ENCODE measurements at places on chromosomes 4 and X. TPM values are rescaled to one million over a fixed set of nuclear protein-coding genes. Genes with fewer than 3 reads are reported as not detected.

DNA sequence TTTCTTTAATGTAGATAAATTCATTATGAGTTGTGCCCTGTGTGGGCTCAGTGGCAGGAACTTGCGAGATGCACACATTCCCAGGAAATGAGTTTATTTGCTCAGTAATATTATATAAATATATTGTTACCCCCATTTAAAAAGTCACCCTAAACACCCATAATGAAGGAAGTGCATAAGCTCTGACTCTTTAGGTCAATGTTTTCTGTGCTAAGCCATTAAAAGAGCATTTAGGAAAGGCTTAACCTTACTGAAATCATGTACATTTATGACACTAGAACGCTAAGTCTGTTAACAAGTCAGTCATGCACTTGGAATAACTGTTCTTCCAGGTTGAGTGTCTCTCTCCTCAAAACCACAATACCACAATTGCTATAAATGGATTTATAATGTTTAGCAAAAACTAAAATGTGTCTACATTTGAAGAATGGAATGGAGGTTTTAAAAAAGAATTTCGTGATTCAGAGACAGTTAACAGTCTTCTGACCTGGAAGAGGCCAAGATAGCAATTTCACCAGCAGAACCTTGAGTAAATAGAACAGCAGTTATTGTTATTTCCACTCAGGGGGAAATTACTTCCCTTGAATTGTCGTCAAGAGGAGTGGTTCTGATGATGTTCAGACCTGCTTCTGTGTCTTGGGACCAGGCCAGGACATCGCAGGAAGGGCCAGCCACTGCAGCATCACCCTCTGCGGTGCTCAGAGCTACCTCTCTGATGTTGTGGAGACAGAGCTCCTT, 91.1 kb upstream of the VEGFC start:
- peak; percentile 88 for DNase-seq
- H3K4me3 ChIP-seq, result peak overlapping the region; percentile 30
- H3K36me3 ChIP-seq, result no peaks in the 10 kb centered on the region
- H3K27ac ChIP-seq, result peak overlapping the region; percentile 53

Gene HS6ST2
- not detected for total RNA-seq

- H3K4me1 ChIP-seq, result no peaks in the 10 kb centered on the region
- no peak overlapping the region for H3K4me3 ChIP-seq
- no peak overlapping the region for H3K27ac ChIP-seq
- no peak for DNase-seq
- H3K36me3 ChIP-seq, result no peaks in the 10 kb centered on the region
- H3K27me3 ChIP-seq, result peaks cover 11% of the 10 kb centered on the region
Measured at GRCh38 chr4:654871-655463, 19.1 kb downstream of the ATP5ME start.

DNA sequence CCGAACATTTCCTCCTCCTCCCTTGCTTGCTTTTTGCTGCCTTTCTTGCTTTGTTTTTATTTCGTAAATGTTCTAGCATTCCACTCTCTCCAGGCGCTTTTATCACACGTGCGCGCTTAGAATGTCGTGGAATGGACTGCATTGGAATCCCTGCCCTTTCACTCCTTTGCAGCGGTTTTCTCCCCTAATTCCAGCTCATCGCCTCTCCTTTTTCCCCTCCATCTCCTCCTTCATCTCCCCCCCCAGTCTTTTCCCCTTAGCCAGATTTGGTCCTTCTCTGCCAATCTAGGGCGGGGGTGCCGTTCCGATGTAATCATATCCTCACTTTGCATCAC, 579 bp downstream of the OGT start:
- H3K4me1 ChIP-seq, result peaks cover 2% of the 10 kb centered on the region
- peak overlapping the region; percentile 81 for H3K4me3 ChIP-seq
- no peak for DNase-seq
- 0 out of 2 replicates have a peak, but pooled peaks cover 2% of the 10 kb centered on the region for H3K36me3 ChIP-seq

DNA sequence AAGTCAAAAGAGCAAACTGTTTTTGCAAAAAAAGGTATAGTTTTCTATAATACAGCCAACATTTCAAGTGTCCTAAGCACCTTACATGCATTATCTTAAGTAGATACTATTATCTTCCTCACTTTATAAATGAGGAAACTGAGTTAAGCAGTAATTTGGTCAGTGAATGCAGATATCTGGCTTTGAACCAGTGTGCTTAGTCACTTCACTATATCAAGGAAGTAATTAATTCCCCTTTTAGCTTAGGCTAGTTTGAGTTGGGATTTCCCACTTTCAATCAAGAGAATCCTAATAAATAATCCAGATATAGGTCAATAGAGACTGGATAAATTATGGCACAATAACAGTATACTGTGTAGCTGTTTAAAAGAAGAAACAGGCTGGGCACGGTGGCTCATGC, 14.8 kb downstream of the SPINK2 start:
- peaks cover 4% of the 10 kb centered on the region for H3K27me3 ChIP-seq
- no peaks in the 10 kb centered on the region for H3K36me3 ChIP-seq
- no peak overlapping the region for H3K4me3 ChIP-seq

DNA sequence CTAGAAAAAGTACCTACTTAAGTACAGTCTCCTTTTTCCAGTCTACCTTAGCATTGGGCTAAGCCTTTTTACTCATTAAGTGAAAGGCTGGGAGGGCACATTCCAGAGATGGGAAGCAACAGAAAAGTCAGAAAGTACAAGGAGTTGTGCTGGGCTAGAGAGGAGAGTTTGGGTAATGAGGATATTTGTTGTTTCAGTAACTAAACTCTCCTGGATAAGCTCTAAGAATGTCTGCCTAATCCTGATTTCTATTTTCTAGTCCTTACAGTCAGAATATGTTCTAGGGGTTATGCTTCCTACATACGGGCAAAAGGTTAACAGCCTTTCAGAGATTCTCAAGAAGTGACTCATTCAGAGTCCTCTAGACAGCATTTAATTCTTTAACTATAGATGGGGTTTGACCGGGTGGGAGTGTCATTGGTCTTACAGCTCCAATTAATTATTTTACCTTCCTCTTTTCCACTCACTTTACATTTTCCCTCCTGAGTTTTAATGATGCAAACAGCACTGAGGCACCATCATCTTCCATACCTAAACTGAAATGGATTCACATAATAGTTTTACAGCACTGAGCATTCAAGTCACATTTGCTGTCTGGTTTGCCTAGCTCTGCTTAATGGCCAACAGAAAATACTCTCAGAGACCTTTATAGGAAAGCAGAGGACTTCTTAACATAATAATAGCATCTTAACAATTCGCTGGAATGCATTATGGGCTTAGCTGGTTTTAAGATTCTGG, 42.9 kb downstream of the USP26 start:
- no peak overlapping the region for H3K4me3 ChIP-seq
- no peaks in the 10 kb centered on the region for H3K4me1 ChIP-seq
- no peak for DNase-seq
- no peaks in the 10 kb centered on the region for H3K27me3 ChIP-seq
- no peak overlapping the region for H3K27ac ChIP-seq

Gene LANCL3
- total RNA-seq, result not detected

DNA sequence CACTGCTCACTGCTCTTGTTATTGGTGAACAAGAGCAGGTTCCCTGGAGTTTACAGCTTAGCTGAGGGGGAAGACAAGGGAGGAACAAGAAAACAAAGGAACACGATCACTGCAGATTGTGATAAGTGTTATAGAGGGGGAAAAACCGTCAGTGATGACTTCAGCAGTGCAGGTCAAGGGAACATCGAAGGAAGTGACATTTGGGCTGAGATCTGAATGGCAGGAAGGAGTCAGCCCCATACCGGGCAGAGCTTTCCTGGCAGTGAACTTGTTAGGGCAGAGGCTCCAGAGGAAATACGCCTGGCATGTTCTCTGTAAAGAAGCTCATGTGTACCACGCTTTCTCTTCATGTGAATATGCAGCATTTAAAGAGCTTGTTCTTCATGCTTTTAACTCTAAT, 78.1 kb downstream of the LDB2 start:
- H3K4me3 ChIP-seq, result no peak overlapping the region
- H3K27ac ChIP-seq, result no peak overlapping the region
- no peaks in the 10 kb centered on the region for H3K4me1 ChIP-seq
- no peaks in the 10 kb centered on the region for H3K27me3 ChIP-seq
- H3K36me3 ChIP-seq, result no peaks in the 10 kb centered on the region

Gene CSN3
- not detected for total RNA-seq

DNA sequence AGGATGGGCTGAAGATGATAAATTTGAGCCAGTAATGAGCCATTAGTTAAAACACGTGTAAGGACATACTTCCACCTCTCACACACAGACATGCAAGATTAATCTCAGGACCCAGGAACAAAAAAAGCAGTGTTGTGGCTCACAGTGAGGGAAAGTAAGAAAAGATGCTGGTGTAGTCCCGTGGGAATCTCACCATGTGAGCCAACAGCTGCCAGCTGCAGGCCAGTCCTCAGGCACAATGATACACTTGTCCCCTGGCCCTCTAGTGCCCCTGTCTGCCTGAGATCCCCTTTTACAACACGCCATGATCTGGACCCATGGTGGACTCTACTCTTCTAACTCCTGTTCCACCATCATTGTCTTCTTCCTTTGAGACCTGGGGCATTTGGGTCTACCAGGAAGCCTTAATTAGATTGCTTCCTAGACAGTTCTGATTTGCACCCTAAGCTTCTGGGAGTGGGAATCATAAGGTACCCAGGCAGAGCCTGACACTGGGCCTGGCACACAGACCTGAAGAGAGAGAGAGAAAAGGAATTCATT, 194.7 kb downstream of the STIM2 start:
- no peak overlapping the region for H3K27ac ChIP-seq
- H3K4me3 ChIP-seq, result no peak overlapping the region
- H3K36me3 ChIP-seq, result no peaks in the 10 kb centered on the region
- no peak for DNase-seq
- H3K4me1 ChIP-seq, result no peaks in the 10 kb centered on the region

Gene CLRN2
- not detected for total RNA-seq

GRCh38 chrX:72430405-72430968, 124.8 kb upstream of the CITED1 start:
- peaks cover 7% of the 10 kb centered on the region for H3K27me3 ChIP-seq
- H3K27ac ChIP-seq, result no peak overlapping the region
- no peaks in the 10 kb centered on the region for H3K4me1 ChIP-seq
- DNase-seq, result no peak
- H3K36me3 ChIP-seq, result peaks cover 2% of the 10 kb centered on the region

- H3K4me1 ChIP-seq, result no peaks in the 10 kb centered on the region
- H3K27ac ChIP-seq, result no peak overlapping the region
- no peaks in the 10 kb centered on the region for H3K27me3 ChIP-seq
- H3K4me3 ChIP-seq, result no peak overlapping the region
Measured at GRCh38 chr4:148216866-148217814, 225.1 kb downstream of the NR3C2 start.

- no peaks in the 10 kb centered on the region for H3K27me3 ChIP-seq
- no peak overlapping the region for H3K4me3 ChIP-seq
Measured at GRCh38 chr4:22932326-22932725, 239.6 kb downstream of the GBA3 start.

DNA sequence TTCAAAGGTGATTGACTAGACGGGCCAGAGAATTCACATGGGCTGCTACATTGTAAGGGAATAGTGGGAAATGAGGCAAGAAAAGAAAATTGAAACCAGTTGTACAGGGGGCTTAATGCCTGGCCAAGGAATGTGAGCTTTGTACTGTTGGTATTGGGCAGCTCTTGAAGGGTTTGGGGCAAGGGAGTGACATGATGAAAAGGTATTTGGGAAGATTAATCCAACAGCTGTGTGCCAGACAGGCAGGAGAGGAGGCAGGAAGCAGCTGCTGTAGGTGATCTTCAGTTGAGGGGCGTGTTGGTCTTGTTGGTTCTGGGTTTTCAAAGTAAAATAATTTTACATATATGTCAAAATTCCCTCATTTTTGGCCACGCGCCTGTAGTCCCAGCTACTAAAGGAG, 384.5 kb upstream of the TENM3 start:
- H3K4me1 ChIP-seq, result no peaks in the 10 kb centered on the region
- no peak overlapping the region for H3K4me3 ChIP-seq
- no peaks in the 10 kb centered on the region for H3K36me3 ChIP-seq
- H3K27me3 ChIP-seq, result no peaks in the 10 kb centered on the region
- no peak overlapping the region for H3K27ac ChIP-seq
